ENCODE measurements at places on chromosomes 2 and 18. TPM values are rescaled to one million over a fixed set of nuclear protein-coding genes. Genes with fewer than 3 reads are reported as not detected.

GRCh38 chr2:173395567-173396351 lies 41.1 kb downstream of the CDCA7 start:
- DNase-seq = no peak

- DNase-seq = no peak
Observed at GRCh38 chr2:38417745-38418689, 40.9 kb upstream of the ATL2 start.

DNA sequence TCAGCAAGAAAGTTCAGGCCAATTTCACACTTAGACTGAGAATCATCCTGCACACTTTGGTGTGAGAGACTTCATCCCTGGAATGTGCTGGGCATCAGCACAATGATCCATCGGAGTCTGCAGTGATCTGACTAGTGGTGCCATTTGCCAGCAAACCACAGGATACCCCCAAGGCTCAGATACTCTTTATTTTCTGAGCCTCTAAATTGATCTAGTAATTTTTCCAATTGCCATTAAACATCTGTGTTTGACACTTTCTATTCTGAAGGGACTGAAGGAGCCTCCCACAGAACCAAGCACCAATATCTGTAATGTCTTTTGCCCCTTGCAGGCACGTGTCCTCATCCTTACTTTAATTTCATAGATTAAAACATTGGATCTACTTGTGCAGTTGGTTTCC lies 485.3 kb upstream of the SMIM21 start:
- DNase-seq = peak; percentile 68

DNA sequence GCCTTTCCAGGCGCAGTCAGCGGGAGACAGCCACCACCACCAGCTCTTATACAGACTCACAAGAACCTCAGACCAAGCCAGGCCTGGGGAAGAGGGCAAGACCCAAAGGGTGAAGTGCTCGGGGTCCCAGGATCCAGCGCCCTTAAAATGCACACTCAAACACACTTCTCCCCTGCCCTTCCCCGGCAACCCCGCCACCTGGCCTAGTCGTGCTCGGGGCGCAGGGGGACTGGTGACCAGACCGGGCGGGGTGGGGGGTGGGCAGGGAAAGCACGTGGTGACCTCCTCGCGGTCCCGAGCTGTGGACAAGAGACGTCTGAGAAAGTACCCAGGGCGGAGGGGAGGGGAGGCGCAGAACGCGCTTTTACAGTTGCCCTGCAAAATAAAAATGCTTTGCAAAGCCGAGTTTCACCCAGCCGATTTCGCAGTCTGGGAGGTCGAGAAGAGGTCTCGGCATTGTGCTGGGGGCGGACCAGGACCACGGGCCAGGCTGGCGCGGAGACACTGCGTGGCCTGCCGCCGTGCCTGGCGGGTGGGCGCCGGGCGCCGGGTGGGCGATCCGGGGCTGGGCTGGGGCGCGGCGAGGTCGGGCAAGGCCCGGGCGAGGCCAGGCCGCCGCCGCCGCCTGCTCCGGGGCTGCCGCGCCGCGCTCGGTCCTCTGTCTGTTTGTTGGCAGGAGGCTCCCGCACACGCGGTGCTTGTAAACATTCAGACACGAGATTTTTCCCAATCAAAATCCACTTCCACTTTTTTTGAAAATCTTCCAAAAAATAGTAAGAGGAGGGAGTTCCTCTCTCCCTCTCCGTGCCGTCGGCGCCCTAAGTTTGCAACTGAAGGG lies 2.0 kb downstream of the BCL11A start:
- DNase-seq = no peak

HOXD4 gene
- 0.98 TPM for total RNA-seq

MRO gene
- 1.4 TPM for total RNA-seq

GRCh38 chr18:76491473-76491775 lies 3.6 kb downstream of the ZNF516 start:
- DNase-seq = no peak

TRIM43 gene
- total RNA-seq = not detected

DNA sequence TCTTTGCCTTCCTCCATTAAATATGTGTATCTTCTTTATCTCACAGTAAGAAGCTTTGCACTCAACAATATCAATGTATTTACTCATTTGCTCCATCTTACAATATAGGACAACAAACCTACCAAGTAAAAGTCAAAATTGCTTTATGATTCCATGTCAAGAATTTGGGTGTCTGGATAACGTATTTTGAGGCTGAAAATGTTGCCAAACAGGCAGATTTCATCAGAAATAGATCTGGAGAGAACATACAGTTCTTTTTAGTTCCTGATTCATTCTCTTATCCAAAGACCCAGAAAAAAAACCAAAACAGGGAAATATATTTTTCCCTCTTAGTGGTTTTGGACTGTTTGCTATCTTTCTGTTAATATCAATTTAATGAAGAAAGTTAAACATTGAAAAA lies 621.1 kb downstream of the STK39 start:
- no peak for DNase-seq

Data from esophagus muscularis mucosa (tissue), 4 donors.